ENCODE measurements at places on chromosomes 2 and 18.

- no peak for DNase-seq
Observed at GRCh38 chr2:54464341-54464740, 8.2 kb downstream of the SPTBN1 start.

- DNase-seq: peak; percentile 14
Observed at GRCh38 chr2:73985308-73986084, 786 bp downstream of the TET3 start.

DNA sequence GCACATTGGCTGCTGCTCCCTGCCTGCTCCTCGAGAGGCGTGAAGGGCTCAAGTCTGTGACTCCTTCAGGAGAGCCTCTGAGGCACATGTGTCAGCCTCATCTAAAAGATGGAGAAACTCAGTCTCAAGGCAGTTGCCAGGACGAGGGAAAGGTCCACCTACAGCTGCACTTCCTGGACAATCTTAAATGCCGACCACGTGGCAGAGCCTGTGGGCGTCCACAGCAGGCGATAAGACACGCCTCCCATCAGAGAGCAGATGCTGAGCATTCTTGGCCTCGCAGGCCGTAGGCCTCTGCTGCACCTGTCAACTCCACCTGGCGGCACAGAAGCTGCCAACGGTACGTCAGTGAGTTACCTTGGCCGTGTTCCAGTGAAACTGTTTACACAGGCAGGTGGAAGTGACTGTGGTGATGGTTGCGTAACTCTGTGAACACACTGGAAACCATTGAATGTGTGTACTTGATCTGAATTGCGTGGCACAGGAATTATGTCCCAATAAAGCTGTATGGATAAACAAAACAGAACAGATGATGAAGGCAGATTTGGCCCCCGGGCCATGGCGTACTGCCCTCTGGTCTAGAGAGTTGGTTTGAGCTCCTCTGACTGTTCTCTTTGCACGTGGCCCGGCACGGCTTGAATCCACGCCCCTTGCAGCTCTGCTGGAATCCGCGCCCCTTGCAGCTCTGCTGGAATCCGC lies 114.5 kb downstream of the RNF144A start:
- no peak for DNase-seq

- DNase-seq: no peak
Observed at GRCh38 chr2:139177041-139177440, 396.9 kb upstream of the NXPH2 start.

GRCh38 chr18:25306671-25307070 lies 45.3 kb downstream of the ZNF521 start:
- no peak for DNase-seq

- no peak for DNase-seq
Observed at GRCh38 chr2:10661846-10662245, 27.9 kb downstream of the NOL10 start.

GRCh38 chr18:24187689-24188088 lies 48.8 kb downstream of the CABYR start:
- DNase-seq: no peak

GRCh38 chr2:25400576-25401216 lies 59.0 kb upstream of the DNMT3A start:
- DNase-seq: no peak

- DNase-seq: no peak
Observed at GRCh38 chr2:149894226-149894625, 306.7 kb upstream of the MMADHC start.

- DNase-seq: no peak
Observed at GRCh38 chr18:27073404-27073830, 111.7 kb downstream of the CHST9 start.

DNA sequence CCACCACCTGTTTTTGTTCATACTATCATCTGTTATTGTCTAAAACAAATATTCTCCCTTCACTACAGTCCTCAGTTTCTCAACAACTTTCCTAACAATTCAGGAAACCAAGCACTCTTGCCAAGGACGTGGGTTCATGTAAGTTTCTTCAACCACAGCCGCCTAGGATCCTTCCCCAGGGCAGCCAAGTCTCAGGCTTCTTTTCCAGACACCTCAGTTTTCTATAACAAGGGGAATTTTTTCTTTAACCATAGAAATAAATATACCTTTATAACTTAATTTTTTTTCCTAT lies 39.4 kb upstream of the AGPS start:
- no peak for DNase-seq

GRCh38 chr18:7147399-7147798 lies 29.8 kb upstream of the LAMA1 start:
- DNase-seq: no peak

DNA sequence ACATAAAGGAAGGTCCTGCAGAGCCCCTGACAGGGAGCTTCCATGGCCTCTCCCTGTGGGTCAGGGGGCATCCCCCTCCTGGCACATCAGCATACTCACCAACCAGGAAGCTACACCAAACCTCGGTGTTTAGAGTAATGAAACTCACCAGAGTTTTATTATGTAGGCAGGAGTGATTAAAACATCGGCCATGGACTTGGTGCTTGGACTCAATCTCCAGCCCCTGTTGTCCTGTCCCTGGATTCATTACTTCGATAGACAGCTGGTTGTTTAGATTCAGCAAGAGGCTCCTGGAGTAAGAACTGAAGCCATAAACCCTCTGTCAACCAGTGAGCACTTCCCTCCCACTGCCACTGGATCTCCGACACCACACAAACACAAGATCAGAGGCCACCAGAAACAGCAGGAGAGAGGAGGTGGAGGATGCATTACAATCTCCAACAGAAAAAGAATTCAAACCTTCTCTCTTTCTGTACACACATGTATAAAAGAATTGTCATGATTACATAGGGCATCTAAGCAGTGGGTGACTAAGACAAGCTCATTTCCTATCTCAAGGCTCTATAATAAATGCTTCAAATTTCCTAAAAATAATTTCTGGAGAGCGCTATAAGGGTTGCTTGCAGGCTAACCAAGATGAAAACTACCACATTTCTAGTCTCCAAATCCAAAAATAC lies 27.2 kb downstream of the TBC1D8 start:
- no peak for DNase-seq

DNA sequence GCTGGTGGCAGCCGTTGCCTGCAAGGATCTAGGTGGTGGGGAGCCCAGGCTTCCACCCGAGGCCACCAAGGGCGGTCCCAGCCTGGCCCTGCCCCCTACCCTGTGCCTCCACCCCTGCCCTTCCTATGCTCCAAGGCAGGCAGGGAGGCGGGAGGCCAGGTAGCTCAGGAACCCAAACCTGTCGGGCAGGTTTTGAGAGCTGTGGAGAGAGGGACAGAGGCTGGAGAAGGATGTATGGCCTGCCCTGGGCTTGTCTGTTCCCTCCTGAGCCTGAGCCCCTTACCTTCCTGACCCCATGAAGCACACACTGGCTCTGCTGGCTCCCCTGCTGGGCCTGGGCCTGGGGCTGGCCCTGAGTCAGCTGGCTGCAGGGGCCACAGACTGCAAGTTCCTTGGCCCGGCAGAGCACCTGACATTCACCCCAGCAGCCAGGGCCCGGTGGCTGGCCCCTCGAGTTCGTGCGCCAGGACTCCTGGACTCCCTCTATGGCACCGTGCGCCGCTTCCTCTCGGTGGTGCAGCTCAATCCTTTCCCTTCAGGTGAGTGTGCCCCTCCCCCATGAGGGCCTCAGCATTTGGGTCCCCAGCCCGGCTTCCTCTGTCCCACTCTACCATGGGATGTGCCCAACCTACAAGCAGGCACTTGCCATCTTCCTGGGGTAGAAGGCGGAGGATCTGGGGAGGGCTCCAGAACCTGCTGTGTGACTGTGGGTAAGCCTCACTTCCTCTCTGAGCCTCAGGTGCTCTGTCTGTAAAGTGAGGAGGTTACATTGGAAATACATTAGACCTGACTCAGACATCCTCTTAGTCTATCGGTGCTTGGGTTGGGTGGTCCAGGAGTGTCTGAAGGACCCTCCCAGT lies at the start of gene PROM2:
Gene PROM2, plus strand, starts transcription at position 159 of the 860 bp plus-strand sequence. Its CDS starts 137 bp downstream, at position 296.
- DNase-seq: no peak

GRCh38 chr2:229265727-229266126 lies 5.4 kb downstream of the PID1 start:
- no peak for DNase-seq

GRCh38 chr18:79498662-79499061 lies 102.9 kb downstream of the NFATC1 start:
- DNase-seq: no peak

GRCh38 chr2:129766374-129766993 lies 213.0 kb upstream of the RAB6C start:
- no peak for DNase-seq

GRCh38 chr18:47929681-47930198 lies 719 bp downstream of the SMAD2 start:
- no peak for DNase-seq

- DNase-seq: no peak
Observed at GRCh38 chr2:162070228-162070936, 3.6 kb downstream of the DPP4 start.

- no peak for DNase-seq
Observed at GRCh38 chr18:76994086-76994654, 138.4 kb downstream of the MBP start.

DNA sequence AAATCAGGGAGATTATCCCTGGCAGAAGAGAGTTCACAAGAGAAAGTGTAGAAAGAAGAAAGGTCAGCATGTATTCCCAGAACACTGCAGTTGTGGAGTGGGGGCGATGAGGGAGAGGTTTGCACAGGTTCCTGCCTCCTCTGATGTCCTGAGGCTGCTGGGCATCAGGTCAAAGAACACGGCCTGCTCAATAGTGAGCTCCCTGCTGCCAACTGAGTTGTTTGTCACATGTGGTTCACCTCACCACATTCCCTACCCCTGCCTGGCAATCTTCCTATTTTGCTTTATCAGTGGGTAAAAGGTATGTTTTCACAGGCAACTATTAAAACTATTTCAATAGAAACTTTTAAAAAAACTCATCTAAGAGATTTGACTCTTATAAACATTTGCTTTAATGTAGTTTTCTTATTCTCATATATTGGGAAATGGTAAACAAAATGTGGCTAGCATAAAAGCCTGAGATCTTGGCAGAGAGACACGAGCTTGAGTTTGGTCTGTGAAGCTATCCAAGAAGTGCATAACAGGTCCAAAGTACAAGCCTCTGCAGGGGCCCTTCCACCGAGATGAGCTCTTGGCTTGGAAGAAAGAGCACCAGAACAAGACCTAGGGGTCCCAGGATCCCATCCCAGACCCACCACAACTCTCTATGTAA lies 123.9 kb upstream of the SRD5A2 start:
- no peak for DNase-seq

- DNase-seq: no peak
Observed at GRCh38 chr2:222430071-222430470, 5.7 kb downstream of the SGPP2 start.

DNA sequence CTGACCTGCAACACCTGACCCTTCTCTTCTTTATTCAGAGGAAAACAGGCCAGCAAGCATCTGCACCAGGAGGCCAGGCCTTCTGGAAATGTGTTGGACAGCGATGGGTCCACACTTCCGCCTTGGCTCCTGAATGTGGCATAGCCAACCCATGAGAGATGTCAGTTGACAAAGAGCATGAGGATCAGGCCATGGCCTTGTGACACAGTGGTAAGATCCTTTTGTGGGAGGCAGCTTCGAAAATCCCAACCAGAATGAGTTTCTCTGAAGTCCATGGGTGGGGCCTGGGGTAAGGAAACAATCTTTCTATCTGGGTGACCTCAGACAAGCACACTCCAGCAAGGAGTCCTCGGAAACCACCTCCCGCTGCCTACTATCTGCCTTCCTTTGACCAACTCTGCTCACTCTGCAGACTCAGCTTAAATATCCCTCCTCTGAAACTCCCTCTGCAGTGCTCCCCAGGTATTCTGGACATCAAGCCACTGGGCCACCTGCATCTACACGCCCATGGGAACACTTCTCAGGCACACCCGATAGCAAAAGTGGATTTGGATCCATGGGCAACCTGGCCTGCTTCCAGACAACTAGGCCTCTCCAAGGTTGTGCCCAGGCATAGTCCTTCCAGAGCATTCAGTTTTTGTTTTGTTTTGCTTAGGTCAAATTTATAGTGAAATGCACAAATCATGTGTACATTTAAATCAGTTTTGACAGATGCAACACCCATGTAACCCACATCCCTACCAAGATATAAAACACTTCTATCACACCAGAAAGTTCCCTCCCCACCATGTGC lies 3.6 kb upstream of the SH2D6 start:
- DNase-seq: no peak

DNA sequence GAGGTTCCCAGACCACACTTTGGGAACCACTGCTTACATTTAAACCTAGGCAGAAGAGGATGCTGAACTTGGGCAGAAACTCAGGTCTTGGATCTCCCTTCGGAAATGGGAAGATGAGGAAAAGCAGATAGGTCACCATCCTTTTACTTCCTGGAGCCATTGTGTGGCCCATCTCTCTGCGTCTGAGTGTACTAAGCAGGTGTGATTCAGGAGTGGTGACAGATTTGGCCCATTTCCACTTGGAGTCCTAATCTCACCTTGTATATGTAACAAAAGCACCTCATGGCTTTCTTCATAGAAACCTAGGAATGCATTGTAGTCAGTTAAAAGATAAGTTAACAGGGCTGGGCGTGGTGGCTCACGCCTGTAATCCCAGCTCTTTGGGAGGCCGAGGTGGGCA lies 71.0 kb downstream of the PRKCE start:
- no peak for DNase-seq

GRCh38 chr18:49731421-49731841 lies 81.9 kb downstream of the ACAA2 start:
- DNase-seq: no peak

DNA sequence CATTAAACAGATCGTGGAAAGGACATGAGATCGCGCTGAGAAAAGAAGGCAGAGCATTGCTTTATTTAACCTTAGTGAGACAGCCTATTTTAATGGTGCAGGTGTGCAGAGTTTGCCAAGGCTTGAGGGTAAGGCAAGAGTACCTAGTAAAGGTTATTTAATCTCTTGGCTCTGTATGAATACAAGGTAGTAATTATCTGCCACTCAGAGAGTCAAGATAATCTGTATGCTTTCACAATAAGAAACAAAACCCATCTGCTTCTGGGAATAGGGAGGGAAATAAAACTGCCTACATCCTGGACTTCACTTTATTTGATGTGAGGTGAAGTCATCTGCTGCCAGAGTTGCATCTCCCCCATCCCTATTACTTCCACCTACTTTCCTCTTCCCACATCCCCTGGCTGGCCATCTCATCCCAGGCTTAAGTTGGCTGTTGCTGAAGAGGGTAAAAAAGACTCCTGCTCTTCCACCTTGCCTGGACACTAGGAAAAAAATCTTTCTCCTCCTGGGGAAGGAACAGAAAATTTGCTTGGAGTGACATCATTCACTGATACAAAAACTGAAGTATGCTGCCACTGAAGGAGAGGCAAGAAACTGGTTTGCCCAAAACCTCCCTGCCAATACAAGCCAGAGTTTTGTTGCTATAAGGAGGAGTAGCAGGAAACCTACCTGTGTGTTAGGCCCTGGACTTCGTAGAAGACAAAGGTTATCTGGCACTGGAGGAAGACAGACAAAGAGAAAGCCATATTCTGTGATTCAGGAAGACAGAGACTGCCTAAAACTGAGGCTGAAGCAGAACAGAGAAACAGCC lies 35.8 kb upstream of the ARHGAP25 start:
- DNase-seq: no peak

Data from HS-27A (cell line).